ENCODE measurements at places on chromosomes 7 and 10.

DNA sequence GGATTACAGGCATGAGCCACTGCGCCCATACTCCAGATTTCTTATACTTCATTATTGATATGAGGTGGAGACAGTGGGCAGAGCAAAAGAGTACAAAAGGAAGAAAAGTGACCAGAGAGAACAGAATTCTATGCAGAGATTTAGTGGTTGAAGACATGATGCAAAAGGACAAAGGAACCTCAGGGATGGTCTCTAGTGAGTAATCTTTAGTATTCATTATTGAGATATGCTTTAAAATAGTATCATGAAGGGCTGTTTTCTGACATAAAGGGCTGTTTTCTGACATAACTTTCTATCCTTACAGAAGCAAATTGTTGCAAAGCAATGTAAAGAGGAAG lies 81.2 kb upstream of the OIT3 start:
- no peak for DNase-seq

GRCh38 chr10:105658696-105659095 lies 1017.6 kb downstream of the SORCS3 start:
- no peak for DNase-seq

- no peak for DNase-seq
Observed at GRCh38 chr7:1329966-1330800, 97.5 kb downstream of the UNCX start.

DNA sequence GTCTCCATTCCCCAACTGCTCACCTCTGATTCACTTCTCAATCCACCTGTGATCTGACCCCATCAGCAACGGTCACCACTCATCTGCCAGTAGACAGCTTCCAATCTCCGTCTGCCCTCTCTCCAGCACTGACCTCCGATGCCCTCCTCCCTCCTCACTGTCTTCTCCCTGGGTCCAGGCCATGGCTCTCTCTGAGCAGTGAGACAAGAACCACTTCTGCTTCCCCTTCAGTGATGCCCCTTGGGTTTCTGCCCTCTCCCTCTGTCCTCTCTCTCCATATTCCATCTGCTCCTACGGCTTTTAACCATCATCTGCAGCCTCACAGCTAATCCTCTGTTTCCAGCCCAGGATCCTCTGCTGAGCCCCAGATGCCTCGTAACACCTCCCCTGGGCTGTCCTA lies 55.5 kb upstream of the OPALIN start:
- DNase-seq, result no peak

DNA sequence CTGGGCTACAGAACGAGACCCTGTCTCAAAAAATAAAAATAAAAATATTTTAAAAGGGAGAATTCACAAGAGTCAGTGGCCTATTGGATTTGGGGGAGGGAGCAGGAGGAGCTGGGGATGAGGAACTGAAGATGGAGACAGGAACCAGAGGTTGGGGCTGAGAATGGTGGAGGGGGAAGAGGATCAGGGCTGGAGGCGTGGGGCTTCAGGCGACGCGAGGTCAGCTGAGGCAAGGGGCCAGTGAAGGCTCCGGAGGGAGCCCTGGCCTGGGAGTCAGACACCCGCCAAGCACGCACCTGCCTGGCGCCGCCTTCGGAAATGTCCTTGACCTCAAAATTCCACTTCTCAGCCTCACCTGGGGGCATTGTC lies 671 bp upstream of the CLEC2L start:
- DNase-seq, result no peak

DNA sequence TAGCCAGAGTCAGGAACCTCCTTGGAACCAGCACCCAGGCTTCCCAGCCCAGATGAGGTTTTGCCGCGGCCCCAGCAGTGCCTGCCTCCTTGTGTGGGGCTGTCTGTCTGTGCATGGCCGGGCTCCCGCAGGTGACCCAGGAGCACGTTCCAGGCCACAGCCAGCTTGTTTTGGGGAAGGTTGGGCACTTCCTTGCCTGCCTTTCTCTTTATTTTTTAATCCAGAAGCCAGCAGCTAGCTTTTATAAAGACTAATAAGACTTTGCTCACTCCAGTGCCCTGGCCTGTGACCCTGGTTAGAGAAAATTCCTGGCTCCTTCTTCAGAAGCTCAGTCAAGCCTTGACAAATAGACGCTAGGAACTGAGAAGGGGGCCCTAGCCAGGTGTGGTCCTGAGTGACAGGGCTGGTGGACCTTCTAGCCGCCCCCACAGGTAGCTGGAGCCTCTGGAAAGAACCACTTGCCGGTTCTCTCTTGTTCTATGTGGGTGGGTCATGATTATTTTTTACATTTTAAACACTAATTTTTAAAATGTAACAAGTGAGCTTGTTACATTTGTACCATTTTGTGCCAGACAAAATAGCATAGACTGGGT lies 837 bp downstream of the SLC29A3 start:
- DNase-seq, result no peak

DNA sequence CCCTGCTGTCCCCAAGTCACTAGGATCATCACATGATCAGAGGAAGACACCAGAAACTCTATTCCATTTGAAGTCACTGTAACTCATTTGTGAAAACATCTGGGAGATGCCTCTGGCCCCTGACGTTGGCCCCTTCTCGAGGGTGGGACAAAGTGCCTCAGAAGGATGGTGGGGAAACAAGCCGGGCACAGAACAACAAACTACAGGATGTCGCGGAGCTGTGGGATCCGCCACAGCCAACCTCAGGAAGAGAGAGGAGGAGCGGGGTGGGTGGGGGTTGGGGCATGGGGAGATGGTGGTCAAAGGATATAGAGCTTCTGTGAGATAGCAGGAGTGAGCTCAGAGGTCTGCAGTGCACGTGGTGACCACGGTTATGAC lies 265.6 kb upstream of the TCERG1L start:
- no peak for DNase-seq

GRCh38 chr7:40996233-40996677 lies 706.6 kb downstream of the INHBA start:
- DNase-seq, result no peak

DNA sequence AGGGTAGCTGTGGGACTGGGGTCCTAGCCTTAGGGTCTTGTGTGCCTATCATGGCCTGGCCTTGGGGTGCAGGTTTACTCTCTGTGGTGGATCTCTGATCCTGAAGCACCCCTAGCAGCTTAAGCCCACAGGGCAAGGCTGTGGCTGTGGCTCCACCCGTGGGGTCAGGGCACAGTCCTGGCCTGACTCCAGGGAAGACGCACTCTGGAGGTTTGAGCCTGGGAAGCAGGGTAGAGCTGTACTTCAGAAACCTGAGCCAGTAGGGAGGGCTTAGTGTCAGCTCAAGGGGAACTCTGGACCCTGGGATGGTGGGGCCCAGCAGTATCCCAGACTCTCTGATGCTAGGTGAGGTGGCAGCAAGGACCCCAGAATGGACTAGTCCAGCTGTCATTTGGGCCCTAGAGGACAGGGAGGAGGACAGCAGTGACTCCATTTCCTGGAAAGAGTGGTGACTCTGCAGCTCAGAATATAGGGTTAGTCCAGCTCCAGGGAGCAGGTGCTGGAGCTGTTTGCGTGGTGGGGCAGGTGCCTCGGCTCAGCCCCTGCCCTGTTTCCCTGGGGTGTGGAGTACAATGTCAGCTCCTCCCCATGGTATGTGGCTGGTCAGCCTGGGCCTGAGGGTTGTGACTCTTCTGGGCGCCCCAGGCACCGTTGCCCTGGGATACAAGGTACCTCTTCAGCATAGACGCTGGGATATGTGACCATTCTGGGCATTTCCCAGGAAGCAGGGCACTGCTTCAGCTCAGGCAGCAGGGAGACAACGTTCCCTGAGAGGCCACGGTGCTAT lies 15.8 kb downstream of the GTPBP4 start:
- no peak for DNase-seq

- no peak for DNase-seq
Observed at GRCh38 chr7:157441023-157441399, 104.2 kb downstream of the DNAJB6 start.

DNA sequence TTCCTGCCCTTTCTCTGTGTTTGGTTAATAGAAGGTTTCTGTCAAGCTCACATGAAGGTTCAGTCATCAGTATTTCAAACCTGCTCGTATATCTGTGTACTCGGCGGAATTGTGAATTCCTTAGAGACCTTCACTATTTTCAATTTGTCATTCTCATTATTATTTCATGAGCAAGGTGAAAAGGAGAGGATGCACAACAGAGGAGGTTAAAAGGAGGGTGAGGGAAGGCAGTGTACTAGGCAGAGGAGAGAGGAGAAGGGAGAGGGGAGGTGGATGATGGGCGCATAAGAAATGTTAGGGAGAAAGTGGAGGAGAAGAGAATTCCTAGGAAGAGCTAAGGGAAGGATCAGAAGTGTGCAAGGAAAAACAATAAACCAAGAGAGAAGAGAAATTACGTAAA lies 185.0 kb upstream of the COBL start:
- no peak for DNase-seq

DNA sequence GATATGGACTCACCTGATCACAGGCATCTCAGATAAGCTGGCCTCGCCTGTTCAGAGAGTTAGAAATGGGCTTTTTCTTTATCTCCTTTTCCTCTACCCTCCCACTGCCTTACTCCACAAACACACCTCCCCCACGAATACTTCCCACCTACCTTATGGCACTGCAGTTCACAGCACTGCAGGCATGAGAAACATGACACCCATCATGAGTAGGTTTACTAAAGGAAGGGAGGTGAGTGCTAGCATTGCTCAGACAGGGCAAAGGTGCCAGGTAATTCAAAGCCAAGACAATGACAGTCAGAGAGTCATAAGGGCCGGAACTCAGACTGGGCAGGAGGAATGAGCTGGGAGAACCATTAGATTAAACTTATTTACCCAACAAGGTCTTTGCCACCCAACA lies 220.6 kb downstream of the FAM107B start:
- DNase-seq, result no peak

GRCh38 chr10:84196083-84196482 lies 1.7 kb downstream of the CDHR1 start:
- no peak for DNase-seq

DNA sequence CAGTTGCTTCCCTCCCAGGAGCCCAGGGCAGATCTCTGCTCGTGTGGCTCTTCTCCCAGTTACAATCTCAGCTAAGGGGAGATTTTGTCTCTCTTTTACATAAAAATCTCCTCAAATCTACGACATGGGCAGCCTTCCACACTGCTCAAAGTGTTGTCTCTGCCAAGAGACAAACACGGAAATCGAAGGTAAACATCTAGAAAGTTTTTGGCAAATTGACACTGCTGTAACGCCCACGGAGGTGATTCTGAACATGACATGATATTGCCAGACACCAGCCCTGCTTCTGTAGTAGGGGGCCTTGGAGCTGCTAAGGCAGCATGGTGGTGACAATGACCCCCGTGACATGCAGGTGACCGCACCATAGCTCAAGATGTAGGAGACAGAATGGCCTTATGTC lies 128.3 kb downstream of the CCDC3 start:
- no peak for DNase-seq

DNA sequence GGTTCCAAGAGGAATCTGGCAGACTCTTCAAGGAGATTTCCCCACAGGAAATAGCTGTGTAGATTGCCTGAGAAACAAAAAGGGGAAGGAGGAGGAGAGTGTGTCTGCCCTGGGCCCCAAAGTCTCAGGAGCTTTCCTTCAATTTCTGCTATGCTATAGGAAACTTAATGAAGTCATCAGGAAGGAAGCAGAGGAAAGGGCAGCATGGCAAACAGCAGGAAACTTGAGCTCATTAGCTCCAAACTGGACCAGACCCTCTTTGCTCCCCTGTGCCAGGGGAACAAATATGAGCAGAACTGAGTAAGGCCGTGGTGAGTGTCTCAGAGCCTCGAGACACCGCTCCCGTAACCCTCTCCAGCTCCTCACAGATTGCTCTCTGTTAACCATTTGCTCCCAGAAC lies 4.8 kb upstream of the KCNIP2 start:
- DNase-seq, result no peak

DNA sequence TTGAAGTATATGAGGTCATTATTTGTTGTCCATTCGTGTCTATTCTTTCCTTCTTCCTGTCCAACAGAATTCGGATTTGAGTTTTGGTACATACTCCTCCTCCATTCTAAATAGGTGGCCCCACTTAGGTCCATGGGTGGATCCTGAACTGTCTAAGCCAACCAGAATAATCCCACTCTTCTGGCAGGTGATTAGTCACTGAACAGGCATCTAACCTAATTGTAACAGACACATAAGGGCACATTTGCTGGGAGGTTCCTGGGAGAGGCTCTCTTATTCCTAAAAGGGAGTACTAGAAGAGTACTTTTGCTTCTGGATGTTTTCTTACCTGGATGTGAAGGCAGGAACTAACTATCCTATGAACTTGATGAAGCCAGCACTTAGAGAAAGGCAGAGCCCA lies 16.8 kb downstream of the LRRC72 start:
- DNase-seq, result no peak

- DNase-seq, result no peak
Observed at GRCh38 chr7:93117327-93117726, 452 bp downstream of the SAMD9 start.

- no peak for DNase-seq
Observed at GRCh38 chr7:128876586-128876977, 13.9 kb downstream of the ATP6V1F start.

DNA sequence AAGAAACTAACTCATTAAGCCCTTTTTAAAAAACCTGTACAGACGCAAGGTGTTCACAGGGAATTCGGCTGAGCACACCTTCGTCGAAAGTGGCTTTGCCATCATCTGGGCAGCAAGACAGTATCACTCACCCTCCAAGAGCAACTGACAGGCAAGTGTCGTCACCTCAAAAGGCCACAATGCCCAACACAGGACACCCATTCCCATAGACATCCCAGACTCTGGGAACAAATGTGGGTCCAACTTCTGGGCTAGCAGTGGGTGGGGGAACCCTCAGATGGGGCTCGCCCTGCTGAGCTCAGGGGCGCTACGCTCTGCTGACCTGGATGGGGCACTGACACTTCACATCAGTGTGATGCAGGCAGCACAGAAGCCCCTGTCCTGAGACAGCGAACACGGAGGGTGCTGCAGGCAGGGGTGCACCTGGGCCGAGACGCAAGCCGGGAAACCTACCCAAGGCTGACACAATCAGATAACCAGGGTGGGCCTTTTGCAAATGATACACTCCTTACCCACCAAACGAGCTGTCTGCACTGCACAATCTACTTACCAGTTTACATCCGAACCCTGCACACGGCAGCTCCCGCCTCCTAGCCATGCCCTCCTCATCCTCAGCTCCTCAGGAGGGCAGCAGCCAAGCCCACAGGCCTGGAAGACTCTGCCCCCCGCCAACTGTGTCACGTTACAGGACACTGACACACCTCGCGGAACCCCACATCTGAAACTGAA lies 1.7 kb downstream of the DIP2C start:
- no peak for DNase-seq

DNA sequence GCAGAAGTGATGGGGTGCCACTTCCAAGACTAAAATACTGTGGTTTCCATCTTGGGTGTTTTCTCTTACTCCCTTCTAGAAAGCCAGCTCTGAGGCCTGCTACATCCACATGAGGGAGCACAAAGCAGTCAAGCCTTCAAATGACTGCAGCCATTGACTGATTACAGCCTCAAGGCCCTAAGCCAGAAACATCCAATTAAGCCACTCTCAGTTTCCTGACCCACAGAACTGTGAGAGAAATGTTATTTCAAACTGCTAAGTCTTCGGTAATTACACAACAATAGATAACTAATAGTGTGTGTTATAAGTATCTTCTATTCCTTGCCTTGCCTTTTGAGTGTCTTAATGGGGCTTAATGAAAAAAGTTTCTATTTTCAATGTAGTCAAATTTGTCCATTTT lies 24.8 kb downstream of the BRAF start:
- DNase-seq, result no peak

- no peak for DNase-seq
Observed at GRCh38 chr10:44242091-44242490, 142.8 kb downstream of the CXCL12 start.

GRCh38 chr7:90701771-90702170 lies 105.7 kb downstream of the CDK14 start:
- no peak for DNase-seq

Measured in stimulated activated CD4-positive, alpha-beta T cell treated with anti-CD3 and anti-CD28 coated beads, Interleukin-12 subunit alpha, Interleukin-12 subunit beta, amount 100 ng/mL, for 24 hours (primary cell).